ENCODE measurements at places on chromosomes 4 and X.

DNA sequence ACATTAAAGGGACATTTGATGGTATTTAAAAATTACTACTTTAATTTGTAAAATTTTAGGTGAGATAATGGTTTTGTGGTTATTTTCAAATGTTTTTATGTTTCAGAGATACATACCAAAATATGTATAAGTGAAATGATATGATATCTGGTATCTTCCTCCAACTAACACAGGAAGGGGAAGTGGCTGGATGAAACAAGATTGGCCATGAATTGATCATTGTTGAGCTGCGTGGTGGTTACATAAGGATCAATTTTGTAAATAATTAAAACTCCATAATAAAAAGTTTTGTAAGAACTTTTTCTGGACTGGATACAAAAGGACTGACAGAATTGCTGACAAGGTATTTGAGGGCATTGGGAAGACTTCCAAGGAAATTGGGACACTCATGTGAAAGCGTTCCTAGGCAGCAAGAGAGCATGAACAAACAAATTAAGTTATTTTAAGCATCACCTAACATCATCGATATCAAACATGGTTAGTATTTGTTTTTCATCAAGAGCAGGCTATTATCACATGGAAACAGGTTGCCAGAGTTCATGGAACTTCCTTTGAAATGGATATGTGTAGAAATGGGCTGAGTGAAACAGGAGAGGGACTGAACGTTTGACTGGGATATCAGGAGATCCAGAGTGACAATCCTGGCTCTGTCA lies 4.4 kb upstream of the PGM2 start:
- no peak for DNase-seq

- DNase-seq = no peak
Measured at GRCh38 chr4:109559625-109559982, 442 bp upstream of the MCUB start.

GRCh38 chr4:173675446-173675845 lies 145.4 kb upstream of the HAND2 start:
- DNase-seq = no peak

- DNase-seq = no peak
Measured at GRCh38 chr4:41569961-41570360, 32.0 kb downstream of the LIMCH1 start.

GRCh38 chr4:150302553-150302952 lies 224.3 kb downstream of the DCLK2 start:
- peak; percentile 90 for DNase-seq

DNA sequence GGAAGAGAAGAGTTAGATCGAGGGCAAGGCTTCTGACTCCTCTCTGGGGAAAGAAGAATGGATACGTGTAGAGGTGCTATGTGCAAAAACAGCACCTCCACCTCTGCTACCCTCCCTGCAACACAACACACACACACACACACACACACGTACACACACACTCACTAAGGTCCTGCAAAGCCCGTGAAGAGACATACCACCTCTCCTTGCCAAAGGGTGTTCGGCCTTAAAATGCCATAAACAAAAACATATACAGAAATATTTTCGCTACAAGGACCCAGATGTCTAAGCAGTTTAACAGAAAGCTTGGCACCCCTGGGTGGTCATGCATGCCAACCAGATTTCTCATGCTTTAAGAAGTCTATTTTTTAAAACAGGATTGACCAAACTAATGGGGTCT lies 1.5 kb downstream of the TIFA start:
- no peak for DNase-seq

DNA sequence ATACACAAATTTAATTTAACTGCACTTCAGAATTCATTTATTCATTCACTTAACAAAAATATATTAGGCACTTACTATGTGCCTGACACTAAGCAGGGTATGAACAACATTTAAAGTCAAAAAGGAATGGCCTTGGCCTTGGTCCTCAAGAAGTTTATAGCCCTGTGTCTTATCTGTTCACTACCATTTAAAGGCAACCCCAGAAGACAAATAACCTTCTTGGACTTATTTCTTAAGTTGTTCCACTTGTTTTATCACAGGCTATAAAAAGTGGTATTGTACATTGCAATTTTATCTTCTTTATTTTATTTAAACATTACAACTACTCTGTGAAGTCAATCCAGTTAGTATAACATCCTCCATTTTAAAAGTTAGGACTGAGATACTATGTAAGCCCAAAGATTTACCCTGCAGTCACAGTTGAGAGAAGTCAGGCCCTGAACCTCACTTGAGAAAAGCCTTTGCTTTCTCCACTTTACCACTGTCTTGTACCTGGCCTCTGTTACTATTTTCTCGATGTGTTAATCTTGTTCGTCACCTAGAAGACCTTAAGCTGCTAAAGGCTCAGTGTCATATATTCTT lies 305.6 kb upstream of the DIPK2B start:
- DNase-seq = no peak

DNA sequence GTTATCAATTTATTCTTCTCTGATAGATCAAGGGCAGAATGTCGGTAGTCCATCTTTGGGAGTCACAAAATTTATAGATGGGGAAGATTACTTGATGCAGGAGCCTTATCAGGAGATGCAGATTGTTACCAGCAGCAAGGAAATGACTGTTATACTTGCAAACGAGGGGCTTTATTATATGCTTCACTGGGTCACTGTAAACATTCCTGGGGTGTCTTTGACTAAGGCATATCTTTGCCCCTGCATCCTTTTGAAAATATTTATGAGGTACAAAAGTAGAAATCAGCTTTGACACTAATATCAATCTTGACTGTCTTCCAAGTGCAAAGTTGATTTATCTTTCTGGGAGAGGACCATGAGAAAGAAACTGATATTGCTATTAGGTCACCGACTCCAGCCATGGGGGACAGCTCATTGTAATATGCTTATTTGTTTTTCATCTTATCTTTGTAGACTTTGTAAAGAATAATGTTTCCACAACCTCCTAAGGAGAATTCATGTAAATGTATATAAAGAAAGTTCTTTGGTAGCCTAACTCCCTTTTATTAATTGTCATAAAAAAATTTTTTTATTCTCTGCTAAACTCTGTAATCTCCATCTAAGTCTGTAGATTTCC lies 177.3 kb upstream of the EMCN start:
- no peak for DNase-seq

DNA sequence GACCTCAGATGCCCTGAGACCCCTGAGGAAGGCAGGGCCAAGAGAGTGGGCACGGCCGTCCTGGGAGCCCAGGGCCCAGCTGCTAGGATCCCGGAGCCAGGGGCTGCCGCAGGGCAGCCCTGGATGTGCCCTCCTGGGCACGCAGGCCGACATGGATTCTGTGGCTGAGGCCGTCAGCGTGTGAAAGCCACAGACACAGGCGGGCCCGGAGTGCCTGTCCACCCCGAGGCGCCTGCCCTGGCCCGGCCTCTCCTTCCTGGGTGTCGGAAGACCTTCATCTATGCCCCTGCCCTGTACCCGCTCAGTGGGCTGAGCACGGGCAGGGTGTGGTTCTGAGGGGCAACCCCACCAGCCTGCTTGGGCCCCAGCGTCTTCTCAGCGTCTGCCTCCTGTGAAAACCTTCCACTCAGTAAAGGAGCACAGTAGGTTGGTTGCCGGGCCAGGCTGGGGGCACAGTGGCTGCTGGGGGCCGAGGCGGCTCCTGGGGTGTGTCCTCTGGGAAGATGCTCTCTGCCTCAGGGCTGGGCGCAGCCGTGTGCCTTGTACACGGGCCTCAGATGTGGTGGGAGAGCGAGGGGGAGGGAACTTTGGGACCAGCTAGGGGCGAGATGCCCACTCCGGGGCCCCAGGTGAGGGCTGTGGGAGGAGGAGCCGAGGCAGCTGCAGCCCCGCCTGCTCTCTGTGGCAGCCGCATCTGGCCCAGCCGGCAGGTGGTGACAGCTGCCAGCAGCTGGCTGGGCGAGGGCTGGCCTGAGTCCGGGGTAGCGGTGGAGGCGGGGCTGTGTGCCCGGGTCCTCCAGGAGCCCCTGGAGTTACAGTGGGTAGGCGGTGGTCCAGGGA lies 20.8 kb downstream of the FGFRL1 start:
- DNase-seq = no peak

GRCh38 chrX:16148896-16149295 lies 18.4 kb upstream of the MAGEB17 start:
- DNase-seq = no peak

GRCh38 chr4:169064296-169064695 lies 54.2 kb upstream of the CBR4 start:
- no peak for DNase-seq

- DNase-seq = no peak
Measured at GRCh38 chrX:14062524-14062923, 32.8 kb upstream of the GEMIN8 start.
